ENCODE measurements at places on chromosomes 3 and 15.

GRCh38 chr3:142098964-142099363 lies 50.4 kb downstream of the TFDP2 start:
- no peak for DNase-seq

GRCh38 chr15:66908744-66909095 lies 156.7 kb upstream of the SMAD3 start:
- no peak for DNase-seq

- no peak for DNase-seq
Observed at GRCh38 chr3:12700800-12701199, 36.9 kb upstream of the RAF1 start.

- DNase-seq: no peak
Observed at GRCh38 chr3:174439331-174440252, 419.5 kb upstream of the NAALADL2 start.

- no peak for DNase-seq
Observed at GRCh38 chr3:160001850-160002623, 13.4 kb downstream of the IL12A start.

- DNase-seq: no peak
Observed at GRCh38 chr15:31401282-31401681, 74.6 kb downstream of the KLF13 start.

GRCh38 chr3:188559072-188559429 lies 405.1 kb downstream of the LPP start:
- no peak for DNase-seq

DNA sequence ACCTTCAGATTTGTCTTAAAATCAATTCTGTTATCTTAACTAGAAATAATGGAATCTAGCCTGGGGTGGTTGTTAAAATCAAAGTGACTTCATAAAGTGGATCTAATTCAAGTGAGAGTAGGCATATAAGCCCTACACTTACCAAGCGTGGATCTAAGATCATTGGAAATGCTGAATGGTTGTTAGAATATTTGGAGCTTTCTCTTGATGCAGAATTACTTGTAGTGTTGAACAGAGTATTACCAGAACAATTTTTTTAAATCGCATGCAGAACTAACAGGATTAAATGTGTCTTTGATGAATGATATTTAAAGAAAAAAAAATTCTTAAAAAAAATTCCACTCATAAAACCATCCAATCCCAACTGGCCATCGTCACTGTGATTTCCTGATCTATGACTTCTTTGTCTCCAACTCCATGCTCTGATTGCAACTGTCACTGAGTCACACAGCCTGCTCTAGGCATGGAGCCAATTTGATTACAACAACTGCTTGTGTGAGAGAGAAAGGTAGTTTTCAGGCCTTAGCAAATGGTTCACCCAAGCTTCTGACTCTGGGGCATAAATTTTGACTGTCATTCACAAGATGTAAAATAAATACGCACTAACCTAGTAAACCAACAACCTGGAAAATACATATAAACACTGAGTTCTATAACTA lies 25.9 kb upstream of the SPRED1 start:
- no peak for DNase-seq

DNA sequence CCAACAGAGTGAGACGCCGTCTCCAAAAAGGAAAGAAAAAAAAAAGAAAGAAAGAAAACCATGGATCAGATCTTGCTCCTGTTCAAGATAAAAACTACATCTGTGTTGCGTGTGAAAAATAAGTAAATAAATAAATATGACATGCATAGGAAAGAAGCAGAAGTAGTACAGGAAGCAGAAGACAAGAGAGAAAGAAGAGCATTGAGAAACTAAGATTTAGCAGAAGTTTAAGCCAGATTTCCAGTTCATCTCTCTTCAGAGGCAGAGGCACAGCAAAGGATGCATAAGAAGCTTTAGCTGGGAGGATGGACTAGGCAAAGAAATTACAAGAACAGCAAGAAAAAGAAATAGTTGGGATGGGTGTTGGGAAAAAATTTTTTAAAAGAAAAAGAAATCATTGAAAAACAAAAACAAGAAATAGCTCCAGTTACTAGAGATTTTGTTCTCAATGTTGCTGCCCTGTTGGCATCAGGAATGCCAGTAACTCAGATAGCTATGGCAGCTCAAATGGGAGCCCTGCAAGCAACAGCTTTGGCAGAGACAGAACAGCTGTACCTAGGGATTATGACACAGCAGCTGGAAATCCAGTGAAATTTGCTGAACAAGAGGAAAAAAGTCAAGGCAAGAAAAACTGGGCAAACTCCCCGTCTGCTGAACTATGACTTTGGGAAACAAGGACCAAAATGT lies 17.3 kb downstream of the AP3S2 start:
- DNase-seq: no peak

- DNase-seq: no peak
Observed at GRCh38 chr3:146491303-146491702, 21.9 kb upstream of the PLSCR2 start.

DNA sequence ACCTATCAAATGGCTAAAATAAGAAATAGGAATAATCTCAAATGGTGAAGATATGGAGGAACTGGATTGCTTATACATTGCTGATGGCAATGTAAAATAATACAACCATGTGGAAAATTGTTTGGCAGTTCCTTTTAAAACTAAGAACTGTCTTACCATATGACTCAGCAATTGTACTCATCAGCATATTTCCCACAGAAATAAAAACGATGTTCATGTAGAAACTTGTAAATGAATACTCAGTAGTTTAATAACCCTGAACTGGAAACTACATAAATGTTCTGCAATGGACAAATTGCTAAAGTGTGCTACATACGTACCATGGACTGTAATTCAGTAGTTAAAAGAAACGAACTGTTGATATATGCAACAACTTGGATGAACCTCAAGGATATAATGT lies 253.9 kb upstream of the RBMS3 start:
- DNase-seq: no peak

DNA sequence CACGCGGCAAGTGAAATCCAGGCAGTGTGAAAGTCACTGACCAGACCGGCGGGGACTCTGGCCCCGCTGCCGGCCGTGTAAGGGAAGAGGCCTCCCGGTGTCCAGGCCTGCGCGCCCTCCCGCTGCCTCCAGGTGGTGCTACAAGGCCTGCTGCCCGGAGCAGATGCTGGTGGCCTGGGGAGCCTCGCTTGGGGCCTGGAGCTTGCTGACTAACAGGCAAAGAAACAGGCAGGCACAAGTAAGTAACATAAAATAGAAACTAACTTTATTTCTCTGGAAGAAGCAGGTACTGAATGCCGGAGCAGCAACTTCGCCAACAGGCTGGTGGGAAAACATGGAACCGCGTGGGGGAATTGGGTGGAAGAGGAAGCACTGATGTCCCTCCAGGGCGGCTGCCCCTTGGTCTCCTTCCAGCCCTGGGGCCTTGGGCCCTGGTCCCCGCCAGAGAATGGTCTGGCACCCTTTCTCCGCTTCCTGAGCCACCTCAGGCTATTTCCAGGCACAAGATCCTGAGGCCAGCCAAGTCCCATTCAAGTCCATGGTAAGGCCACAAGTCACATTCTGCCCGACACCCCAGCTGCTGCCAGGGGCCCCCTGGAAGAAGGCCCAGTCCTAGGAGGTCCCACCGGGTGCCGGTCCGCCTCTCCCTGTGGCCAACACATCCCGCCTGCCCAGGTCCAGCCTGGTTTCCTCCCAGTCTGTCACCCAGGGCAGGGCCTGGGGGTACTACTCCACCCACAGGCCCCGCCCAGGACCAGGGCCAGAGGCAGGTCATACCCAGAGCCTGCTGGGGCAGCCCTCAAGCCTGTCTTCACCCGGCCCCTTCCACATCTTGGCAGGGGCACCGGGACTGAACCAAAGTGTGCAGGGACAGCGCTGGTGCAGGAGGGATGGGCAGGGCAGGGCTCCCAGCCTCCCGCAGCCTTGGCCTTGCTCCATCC lies 45.0 kb downstream of the TNK2 start:
- peak; percentile 42 for DNase-seq

GRCh38 chr15:62456011-62456920 lies 291.2 kb upstream of the C2CD4B start:
- DNase-seq: no peak

- no peak for DNase-seq
Observed at GRCh38 chr3:187896646-187897045, 151.4 kb upstream of the BCL6 start.

- no peak for DNase-seq
Observed at GRCh38 chr3:128359060-128359664, 107.5 kb downstream of the DNAJB8 start.

DNA sequence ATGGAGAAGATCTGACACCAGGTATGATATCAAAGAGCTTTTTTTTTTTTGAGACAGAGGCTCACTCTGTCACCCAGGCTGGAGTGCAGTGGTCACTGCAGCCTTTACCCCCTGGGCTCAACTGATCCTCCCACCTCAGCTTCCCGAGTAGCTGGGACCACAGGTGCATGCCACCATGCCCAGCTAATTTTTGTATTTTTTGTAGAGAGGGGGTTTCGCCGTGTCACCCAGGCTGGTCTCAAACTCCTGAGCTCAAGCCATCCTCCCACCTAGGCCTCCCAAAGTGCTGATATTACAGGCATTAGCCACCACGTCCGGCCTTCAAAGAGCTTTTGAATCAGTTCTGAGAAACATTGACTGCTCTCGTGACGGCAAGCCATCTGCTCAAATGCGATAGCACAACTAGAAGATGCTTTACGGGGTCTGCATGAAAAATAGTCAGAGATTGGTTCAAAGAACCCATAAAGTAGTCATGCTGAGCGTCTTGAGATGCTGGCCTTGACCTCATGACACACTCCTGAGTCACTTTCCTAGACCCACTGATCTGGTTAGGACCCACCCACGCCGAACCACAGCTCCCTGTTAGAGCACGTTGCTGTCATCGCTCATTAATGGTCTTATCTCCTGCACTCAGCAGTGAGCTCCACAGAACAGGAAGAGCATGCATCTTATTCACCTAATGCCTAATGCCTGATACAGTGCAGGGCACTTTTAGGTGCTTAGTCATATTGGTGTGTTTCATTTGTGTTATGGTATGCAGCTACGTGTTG lies 57.0 kb upstream of the NR2F2 start:
- no peak for DNase-seq

DNA sequence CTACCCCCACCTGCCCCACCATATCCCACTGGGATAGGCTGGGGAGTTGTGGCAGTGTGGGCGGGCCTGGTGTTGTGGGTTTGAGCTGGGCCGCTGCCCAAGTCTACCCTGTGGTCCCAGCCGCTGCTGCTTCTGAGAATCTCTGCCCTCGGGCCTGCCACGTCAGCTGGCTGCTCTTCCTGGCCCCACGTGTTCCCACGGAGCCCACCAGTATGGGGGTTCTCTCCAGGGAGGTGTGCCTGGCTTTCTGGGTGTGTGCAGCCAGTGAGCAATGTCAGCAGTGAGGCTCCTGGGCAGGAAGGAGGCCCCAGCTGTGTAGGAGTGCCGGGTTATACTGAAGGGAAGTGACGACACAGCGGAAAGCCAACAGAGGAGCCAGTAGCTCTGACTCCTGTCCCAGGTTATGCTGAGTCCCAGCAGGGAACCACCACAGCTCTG lies 10.5 kb downstream of the GNAI2 start:
- DNase-seq: peak; percentile 72

DNA sequence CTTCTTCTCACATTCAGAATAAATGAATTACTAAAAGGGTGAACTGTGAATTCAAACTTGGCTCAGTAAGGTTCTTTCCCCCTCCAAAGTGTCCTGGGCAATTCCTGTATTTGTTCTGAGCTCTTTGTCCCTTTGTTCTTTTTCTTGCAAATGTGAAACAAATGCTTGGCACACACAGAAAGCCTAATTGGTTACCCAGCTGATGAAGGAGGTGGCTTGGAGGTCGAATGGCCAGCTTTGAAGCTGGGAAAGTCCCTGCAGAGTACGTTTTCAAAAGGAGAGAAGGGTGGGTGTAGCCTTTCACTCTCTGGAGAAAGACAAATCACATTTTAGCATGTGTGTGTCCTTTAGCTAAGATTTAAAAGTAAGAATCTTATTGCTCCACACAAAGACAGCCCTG lies 154.4 kb downstream of the PEX5L start:
- no peak for DNase-seq

- no peak for DNase-seq
Observed at GRCh38 chr15:88681610-88682221, 42.9 kb downstream of the ISG20 start.

GRCh38 chr3:117955196-117955595 lies 1079.5 kb downstream of the IGSF11 start:
- no peak for DNase-seq

DNA sequence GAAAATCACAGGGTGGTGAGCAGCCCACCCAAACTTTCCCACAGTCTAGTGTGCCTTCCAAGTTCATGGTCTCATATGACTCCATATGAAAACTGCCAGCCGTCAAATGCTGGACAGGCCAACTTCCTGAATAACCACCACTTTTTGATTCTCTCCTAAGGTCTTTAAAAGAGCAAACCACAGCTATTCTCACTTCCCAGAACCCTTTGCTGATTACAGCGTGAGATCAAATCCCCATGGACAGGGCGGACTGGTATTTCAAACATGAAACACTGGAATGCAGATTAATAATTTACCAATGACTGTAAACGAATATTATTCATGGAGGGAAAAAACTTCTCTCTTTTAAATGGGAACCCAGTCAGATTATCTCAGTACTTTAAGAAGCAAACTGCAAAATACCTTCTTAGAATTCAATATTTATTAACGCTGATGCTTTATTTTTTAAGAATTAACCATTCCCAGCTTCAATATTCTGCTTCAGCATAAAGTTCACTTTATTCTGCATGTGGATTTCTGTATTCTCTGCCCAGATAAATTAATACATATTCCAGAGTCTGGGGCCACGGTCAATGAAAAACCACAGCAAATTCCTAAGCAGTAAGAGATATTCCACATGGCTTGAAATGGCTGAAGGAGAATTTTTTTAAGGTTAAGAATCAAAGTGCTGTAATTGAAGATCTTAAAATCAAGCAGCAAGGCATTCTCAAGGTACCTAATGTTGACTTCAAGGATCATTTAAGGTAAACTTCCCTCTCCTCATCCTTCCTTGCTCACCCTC lies 42.9 kb downstream of the MYO1E start:
- DNase-seq: no peak

DNA sequence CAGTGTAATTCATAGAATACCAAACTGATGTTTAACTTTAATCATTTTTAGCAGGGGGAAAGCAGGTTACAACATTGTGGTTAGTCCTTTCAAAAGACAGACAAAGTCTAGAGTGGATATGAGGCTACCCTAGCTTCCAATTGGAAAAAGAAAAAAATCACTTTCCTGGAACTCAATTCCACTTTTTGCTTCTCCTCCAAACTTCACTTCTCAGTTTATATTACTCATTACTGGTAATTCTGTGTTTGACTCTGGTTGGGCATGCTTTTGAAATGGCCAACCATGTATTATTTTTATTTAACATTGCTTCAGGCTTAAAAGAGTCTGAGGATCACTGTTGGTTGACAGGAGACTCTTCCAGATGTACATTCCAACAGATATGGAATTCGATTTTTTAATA lies 84.8 kb downstream of the RAP2B start:
- DNase-seq: no peak

DNA sequence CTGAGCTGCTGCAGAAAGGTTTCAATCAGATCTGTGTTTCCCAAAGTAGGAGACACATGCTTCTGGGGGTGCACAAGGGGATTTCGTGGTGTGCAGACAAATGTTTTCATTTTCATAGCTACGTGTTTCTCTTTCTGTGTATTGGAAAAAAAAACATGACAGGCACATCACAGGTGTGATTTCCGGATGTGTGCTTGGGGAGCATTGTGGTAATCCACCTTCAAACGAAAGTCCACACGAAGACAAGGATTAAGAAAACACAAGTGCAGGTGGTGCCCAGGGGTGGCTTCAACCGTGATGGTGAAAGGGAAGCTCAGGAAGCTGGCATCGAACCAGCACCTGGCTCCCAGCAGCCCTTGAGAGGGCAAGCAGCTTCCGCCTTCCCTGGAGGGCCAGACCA lies 164.6 kb upstream of the LINGO1 start:
- DNase-seq: no peak

GRCh38 chr3:31417486-31417885 lies 115.2 kb upstream of the STT3B start:
- no peak for DNase-seq

- DNase-seq: no peak
Observed at GRCh38 chr3:76724075-76724474, 315.8 kb upstream of the ROBO2 start.

All from stimulated activated CD8-positive, alpha-beta memory T cell treated with anti-CD3 and anti-CD28 coated beads, Interleukin-12 subunit alpha, Interleukin-12 subunit beta, amount 100 ng/mL, for 1 hour (primary cell).